CD4-positive, CD25-positive, alpha-beta regulatory T cell (primary cell): ENCODE measurements at places on chromosomes 7 and 10.

GRCh38 chr7:105707967-105708762 lies 126.9 kb upstream of the EFCAB10 start:
- peak; percentile 39 for DNase-seq

- no peak for DNase-seq
Measured at GRCh38 chr10:62464308-62464707, 90.1 kb downstream of the ZNF365 start.

DNA sequence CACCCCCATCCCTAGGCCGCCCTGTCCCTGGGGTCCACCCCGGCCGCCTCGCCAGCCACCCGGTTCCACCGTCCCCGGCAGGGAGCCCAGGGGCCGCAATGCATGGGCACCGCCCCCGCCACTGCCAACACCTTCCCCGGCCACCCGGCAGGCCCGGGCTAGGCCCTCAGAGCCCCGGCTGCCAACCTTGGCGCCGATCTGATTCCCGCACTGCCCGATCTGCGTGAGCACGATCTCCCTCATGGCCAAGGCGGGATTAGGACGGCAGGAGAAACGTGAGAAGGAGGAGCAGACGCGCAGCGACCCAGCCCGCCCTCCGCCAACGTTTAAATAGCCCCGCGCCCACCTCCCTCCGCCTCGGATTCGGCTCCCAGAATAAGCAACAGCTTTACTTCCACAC lies at the start of gene TUBB8:
TSS of gene TUBB8 (minus strand) at position 301 of the 400 bp plus-strand sequence. CDS start at position 243, 58 bp downstream.
- no peak for DNase-seq

DNA sequence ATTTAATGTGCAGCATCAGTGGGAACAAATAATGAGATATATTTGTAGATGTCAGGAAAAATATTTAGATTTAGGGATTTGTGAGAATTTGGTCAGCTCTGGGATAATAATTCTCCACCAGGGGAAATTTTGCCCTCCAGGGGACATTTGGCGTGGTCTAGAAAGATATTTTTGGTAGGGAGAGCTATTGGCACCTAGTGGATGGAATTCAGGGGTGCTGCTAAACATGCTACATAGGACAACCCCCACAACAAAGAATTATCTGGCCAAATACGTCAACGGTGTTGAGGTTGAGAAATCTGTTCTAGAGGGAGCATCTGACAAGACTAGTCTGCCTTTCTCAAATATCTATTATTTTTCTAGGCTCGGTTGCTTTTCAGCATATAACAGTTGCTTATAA lies 2.1 kb downstream of the ADK start:
- no peak for DNase-seq

- DNase-seq, result no peak
Measured at GRCh38 chr10:16597656-16598055, 76.0 kb upstream of the C1QL3 start.

GRCh38 chr10:131641231-131641630 lies 259.6 kb upstream of the PPP2R2D start:
- DNase-seq, result no peak

DNA sequence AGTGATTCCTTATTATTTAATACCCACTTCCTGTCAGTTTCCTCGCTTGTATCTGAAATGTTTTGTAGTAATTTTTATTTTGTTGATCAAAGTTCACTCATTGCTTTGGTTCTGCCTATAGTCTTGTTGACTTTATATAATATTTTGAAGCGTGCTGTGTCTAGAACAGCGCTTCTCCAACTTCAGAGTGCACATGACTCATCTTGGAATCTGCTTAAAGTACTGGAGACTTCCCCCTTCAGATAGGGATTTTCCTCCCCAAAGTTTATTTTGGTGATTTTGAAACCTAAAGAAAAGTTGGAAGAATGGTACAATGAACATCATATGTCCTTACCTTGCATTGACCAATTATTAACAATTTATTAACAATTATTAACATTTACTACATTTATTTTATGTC lies 5.8 kb downstream of the COMTD1 start:
- DNase-seq, result no peak

DNA sequence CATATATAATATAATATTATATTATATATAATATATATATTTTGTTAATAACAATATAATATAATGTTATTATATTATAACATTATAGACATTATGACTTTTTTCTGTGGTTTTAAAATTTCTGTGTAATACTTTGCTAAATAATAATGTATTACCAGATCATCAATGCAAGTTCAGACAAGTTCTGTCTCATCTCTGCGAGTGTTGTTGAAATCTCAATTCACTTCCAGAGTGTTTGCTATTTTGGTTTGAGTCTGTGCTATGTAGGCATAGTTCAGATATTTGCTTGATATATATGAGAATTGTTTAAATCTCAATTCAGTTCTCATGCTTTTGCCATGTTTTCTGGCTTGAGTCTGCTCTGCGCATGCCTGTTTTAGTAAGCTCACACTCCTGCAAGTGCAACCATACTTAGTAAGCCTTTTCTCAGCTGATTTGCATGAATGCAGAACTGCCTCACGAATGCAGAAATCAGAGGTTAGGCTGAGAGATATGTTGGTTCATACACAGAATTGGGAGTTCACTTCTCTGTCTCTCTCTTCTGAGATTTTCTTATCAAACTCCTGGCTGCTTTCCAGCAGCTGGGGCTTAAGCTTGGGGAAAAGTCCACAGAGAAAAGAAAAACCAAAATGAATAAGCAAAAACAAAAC lies 830.2 kb upstream of the SORCS1 start:
- DNase-seq, result no peak

DNA sequence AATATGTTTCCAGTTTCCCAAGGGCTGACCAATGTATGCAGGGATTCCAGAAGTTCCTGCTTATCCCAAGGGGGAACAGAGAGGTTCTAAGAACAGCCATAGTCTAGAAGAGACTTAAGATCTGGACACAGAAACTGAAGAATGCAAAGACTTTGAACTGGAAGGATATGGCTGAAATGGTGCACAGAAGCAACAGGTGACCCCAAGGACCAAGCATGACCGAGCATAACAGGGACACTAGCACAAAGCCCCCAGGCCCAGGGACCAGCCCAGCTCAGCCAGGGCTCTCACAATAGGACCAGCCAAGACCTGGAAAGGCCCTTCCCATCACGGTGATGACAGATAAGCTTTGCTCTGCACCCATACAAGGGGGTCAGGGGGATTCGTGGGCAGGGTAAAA lies 213.0 kb upstream of the KMT2E start:
- DNase-seq, result no peak

DNA sequence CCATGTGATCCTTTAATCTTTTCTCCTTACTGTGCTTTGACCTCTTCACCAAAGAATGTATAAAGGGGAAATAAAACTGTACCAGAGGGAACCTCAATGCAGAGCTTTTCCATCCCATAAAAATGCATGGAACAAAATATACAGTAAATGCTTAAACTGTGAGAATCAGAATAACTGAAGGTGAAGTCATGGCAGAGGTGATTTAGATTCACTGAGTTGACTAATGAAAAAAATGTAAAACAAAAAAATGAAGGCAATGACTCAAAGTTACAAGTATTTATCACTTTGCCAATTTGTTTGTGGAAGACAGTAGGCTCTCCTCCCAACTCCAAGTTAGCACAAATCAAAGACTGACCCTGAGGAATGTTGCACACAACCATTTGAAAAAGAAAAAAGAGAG lies 1331.6 kb upstream of the SORCS1 start:
- no peak for DNase-seq

GRCh38 chr10:60711496-60711895 lies 66.8 kb upstream of the CDK1 start:
- DNase-seq, result no peak

DNA sequence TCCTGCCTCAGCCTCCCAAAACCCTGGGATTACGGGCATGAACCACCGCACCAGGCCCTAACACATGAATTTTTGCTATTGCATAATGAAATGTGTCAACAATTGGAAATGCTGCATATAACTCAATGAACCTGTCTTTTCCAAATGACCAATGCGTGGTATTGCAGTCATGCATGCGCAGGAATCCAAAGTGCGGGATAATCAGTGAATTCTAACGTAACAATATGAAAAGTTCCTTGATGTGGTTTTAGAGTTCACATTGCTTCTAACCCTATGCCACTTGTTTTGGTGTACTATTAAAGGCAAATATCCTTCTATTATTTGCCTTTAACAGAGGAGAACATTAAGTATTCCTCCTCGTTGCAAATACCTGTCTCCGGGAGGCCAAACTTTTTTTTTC lies 10.5 kb downstream of the TDRD1 start:
- DNase-seq, result no peak

GRCh38 chr10:90960355-90960814 lies 39.5 kb upstream of the ANKRD1 start:
- DNase-seq, result no peak

DNA sequence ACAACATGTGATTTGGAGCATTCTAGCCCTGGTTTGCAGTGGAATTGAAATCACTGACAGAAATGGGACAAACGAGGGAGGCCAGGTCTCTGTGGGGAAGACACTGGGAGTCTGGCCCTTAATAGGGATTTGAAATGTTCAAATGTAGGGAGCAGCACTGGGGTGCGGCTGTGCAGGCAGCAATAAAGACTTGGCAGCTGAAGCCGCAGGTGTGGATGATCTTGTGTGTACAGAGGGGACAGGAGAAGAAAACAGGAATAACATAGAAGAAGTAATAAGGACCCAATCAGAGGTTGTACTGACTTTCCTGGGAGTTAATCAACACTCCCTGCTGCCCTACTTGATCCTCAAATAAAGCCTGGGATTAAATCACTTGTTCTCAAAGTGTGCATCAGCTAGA lies 127.6 kb upstream of the PTN start:
- DNase-seq, result no peak
